NCI-H1417 treated with DMSO at 0.1 percent for 48 hours (cell line): ENCODE measurements at places on chromosomes 16 and 17.

DNA sequence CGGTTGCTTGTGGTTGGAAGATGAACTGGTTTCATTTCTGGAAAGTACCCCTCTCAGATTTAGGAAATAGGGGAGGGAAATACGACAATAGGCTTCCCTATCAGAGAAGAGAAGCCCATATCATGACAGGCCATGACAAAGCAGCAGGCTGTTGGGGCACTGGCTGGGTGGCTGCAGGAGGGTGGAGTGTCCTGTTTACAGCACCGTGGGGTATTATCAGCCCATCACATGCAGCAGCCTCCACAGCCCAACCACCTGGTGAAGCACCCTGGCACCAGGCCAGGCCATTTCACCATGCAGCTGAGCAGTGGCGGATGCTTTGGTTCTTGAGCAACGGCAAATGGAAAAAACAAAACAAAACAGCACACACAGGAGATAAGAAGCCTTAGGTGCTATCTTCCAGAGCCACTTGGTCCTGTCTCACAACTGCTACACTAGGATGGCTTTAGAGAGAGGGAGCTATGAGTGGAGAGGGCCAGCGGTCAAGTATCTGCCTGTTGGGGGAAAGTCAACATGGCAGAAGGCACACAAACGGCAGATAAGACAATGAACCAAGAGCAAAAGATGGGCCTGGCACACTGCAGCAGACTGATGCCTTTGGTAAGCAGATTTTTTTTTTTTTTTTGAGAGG is 24.2 kb downstream of the FAM117A start:
- DNase-seq, result no peak

DNA sequence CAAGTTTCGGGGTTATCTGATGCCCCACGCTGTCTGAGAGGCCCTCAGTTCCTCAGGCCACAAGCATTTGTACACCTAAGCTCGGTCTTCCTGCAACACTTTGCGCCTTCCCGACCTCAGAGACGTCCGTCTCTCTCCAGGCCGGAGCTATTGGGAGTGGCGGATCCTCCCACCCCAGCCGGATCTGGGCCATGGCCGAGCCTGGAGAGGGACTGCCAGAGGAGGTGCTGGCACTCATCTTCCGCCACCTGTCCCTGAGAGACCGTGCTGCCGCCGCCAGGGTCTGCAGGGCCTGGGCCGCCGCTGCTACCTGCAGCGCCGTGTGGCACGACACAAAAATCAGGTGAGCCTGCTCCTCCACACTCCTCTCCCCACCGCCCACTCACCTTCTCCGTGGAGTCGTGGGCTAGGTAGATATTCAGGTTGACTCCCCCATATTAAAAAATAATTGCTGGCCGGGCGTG is 1.9 kb downstream of the FBXL8 start:
- no peak for DNase-seq

- no peak for DNase-seq
Measured at GRCh38 chr17:39648616-39649366, 11.8 kb downstream of the STARD3 start.

DNA sequence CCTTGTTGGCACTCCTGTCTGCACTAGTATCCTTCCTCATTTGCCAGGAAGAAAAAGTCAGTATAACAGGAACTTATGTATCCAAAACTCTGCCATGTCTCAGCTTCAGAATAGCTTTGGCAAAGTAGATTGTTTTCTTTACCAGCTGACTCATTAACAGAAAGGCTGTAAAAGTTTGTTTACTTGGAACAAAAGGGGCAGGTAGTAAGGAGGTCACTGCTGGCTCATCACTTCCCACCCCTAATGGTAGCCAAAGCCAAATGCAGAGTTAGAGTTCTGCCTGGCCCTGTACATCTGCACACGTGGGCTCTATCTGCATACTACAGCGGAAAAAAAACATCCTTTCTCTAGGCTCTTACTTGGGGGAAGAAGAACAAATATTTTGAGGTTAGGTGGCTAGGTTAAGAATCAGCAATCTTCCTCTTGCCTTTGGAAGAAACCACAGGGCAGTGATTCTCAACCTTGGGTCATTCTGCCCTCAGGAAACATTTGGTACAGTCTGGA is 90.9 kb upstream of the BCAR1 start:
- DNase-seq, result no peak

- DNase-seq, result no peak
Measured at GRCh38 chr17:1779571-1780131, 17.8 kb downstream of the SERPINF1 start.

GRCh38 chr17:42676424-42677011 is at the start of gene PLEKHH3:
TSS of gene PLEKHH3 (minus strand) at chr17:42676994. CDS start at chr17:42676563, 431 bp downstream.
- peak; percentile 20 for DNase-seq

GRCh38 chr16:5349101-5349500 is 251.5 kb upstream of the EEF2KMT start:
- DNase-seq, result no peak

DNA sequence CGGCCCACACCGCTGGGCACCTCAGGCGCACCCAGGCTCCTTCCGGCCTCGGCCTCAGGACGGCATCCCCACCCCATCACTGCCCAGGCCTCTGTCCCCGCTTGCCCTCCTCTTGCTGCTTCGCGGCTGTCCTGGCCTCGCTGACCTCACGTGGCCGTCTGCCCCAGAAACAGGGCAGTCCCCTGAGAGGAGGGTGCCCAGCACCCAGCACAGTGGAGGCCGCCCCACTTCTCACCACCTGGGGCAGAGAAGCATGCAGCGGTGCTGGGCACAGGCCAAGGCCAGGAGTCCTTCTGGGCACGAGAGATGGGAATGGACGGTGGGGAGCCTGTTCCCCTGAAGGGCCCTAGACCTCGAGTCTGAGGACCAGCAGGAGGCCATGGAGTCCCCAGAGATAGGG is 8.9 kb downstream of the HAGH start:
- no peak for DNase-seq

DNA sequence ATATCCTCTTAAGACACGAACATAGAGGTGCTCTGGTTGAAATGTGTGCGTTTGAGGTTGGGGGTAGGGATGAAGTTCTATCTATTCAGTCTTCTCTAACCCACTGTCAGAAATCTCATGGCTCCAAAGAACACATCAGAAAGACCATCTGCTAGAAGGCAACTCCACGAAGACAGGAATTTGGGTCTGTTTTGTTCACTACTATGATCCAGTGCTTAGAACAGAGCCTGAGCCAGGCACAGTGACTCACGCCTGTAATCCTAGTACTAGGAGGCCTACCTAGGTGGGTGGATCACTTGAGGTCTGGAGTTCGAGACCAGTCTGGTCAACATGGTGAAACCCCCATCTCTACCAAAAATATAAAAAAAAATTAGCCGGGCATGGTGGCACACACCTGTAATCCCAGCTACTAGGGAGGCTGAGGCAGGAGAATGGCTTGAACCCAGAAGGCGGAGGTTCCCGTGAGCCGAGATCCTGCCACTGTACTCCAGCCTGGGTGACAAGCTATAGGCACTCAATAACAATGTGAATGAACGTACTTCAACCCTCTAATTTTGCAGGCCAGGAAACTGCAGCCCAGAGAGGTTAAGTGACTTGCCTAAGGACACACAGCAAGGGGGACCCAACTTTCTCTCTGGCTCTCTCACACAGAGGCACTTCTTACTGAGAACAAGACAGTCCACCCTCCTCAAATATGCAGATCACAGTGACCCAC is 2.3 kb downstream of the CASKIN2 start:
- DNase-seq, result no peak

DNA sequence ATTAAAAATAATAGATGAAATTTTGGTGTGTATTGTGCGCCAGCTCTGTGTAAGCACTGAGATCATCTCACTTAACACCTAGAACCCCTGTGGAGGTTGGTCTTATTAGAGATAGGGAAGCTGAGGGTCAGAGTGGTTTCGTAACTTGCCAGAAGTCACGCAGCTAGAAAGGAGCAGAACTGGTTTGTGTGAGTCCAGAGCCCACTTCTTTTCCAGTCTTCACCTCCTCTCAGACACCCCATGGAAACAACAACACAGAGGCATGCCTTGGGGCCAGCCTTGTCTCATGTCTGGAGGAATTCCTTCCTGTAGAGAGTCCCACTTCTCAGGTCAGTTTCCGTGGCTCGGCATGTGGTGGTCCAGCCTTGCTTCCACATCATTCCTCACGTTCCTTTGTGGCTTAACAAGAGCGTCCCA is 16.5 kb downstream of the YPEL2 start:
- DNase-seq, result no peak

GRCh38 chr17:27049104-27049784 is 244.7 kb upstream of the WSB1 start:
- no peak for DNase-seq

DNA sequence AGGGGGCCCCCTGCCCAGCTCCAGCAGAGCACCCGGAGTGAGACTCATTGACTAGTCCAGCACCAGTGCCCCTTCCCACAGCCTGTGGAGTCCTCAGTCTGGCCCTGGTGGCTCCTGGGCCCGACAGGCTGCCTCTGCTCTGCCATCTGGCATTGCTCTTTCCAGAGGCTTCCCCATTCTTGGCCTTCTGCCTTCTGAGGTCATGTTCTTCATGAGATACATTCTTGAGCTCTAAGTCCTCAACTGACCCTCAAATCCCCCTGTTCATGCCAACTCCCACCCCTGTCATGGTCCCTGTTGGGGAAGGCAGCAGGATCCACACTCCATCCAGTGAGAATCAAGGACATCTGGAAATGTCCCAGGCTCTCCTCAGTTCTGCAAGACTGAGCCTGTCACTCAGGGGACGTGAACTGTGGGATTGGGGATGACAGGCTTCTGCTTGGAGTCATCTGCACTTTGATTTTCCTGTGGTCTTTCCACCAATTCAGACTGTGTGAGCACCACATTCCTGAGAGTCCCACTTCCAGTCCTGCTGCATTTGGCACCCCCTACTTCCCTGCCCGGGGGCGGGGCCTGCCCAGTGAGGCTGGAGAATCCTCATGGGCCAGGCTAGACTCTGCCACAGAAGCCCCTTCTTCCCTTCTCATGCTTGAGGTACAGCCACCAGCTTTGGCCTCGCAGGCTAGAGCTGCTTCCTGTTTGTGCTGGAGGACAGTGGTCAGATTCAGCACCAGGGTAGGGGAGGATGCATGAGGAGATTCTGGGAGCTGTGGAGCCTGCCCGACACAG is 2.7 kb downstream of the TRPV2 start:
- DNase-seq, result no peak

GRCh38 chr16:81261049-81261648 is 22.7 kb downstream of the BCO1 start:
- no peak for DNase-seq

GRCh38 chr17:82962163-82962720 is 117.2 kb upstream of the METRNL start:
- no peak for DNase-seq

DNA sequence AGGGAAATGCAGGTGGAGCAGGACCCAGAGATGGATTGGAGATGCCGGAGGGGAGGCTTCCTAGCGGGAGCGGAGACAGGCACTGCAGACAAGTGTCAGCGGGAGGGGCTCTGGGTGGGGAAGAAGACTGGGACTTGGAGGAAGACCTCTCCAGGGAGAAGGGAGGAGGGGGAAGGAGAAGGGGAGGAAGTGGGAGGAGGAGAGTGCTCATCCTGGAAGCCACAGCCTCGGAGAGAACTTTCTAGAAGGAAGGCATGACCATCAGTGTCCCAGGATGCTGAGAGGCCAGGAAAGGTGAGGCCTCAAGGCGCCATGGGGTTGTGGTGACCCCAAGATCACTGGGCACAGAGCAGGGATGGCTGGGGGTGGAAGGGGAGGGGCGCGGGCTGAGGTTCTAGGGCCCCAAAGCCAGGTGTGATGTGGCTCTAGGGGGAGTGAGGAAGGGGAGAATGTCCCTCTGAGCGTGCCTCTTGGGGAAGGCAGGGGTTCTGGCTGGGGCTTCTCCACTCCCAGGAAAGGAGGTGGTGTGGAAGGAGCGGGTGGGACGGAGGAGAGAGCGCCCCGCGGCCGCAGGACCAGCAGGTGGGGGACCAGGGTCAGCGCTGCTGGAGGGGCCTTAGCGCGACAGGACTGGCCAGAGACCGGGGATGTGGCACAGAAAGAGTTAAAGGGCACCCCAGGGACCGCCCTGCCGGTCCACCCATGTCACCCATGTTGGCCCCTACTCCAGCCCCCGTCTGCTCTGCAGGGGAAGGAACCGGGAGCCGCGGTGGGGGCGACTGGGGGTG is 900 bp upstream of the GCGR start:
- DNase-seq, result no peak

GRCh38 chr16:79451196-79451816 is 149.2 kb downstream of the MAF start:
- DNase-seq, result no peak

DNA sequence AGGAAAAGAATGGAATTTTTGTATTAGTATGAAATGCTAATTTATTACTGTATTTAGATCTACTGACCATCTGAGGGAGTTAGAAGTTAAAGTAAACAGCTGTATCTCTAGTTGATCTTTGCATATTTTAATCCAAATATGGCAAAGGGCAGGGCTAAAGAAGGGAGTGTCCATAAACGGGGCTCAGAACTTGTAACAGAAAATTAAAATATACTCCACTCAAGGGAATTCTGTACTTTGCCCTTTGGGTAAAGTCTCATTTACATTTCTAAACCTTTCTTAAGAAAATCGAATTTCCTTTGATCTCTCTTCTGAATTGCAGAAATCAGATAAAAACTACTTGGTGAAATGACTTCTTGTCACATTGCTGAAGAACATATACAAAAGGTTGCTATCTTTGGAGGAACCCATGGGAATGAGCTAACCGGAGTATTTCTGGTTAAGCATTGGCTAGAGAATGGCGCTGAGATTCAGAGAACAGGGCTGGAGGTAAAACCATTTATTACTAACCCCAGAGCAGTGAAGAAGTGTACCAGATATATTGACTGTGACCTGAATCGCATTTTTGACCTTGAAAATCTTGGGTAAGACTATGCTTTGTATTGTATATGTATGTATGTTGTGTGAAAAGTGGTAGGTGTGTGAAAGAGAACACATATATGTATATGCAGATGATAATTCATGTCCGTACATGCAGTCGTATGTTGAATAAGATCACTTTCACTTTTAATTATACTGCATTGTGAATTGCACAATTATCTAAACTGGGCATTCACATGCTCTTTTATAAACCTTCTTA is at the start of gene ASPA:
Gene ASPA, plus strand, starts transcription at position 186 of the 799 bp plus-strand sequence. Its CDS starts 163 bp downstream, at position 349.
- no peak for DNase-seq

DNA sequence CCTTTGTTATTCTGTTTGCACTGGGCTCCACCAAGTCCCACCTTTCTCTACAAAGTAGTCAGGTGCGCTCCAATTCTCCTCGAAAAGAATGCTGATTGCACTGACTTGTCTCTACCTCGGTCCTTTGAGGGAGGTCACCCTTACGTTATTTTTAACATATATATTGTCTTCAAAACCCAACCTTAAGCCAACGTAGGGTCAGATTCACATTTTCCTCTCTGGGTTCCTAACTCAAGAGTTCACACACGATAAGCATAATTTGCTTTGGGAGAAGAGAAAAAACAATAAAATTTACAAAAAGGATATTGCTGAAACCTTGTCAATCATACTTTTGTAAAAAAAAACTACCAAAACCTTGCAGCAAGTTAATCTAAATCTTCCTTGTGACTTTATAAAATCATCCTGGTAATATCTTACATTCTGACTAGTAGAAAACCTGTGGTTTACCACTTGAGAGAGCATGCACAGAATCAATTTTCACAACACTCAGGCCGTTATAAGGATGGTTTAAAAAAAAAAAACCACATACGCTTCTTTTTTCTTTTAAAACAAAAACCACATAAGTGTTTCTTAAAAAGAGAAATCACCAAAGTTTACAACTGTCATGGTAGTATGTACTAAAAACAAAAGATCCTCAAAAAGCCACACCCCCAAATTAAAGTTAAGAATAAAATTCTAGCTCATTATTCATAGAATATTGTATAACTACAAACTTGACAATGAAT is 72.2 kb upstream of the TRAP1 start:
- no peak for DNase-seq

- no peak for DNase-seq
Measured at GRCh38 chr17:10751563-10751962, 21.7 kb upstream of the TMEM220 start.

- no peak for DNase-seq
Measured at GRCh38 chr17:49002766-49003165, 5.6 kb downstream of the IGF2BP1 start.

- no peak for DNase-seq
Measured at GRCh38 chr17:3672571-3672970, 4.0 kb downstream of the EMC6 start.
